Kidney (tissue), 22 donors: ENCODE measurements at places on chromosomes 2 and 18. TPM values are rescaled to one million over a fixed set of nuclear protein-coding genes. Genes with fewer than 3 reads are reported as not detected.

Gene TUBA3E
- not detected for polyA plus RNA-seq

Gene SMAD7
- 17.3 TPM for polyA plus RNA-seq

Gene IL36RN
- polyA plus RNA-seq = not detected

DNA sequence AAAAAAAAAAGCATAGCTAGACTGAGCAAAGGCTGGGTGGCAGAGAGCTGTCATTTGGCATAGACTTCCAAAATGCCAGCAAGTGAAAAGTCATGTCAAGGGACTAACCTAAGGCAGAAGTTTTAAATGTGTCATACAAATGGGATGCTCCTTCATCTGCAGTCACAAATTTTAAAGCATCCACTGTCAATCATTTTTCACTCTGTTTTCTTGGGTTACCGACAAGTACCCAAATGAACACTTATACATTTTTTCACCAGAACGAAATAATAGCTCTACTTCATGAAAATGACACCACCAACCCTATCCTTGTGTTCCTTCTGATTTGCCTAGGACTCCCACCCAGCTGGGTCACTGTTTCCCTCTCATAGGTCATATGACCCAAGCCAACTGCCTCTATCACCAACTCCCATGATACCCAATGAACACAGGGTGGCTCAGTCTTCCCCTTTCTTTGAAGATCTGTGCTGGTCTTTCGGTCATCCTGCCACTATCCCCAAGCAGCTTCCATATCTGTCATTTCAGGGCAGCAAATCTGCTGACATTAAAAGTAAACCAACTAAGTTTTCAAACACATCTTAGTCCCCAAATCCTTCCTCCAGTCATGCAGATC lies 21.5 kb downstream of the KLF7 start:
- peak overlapping the region; percentile 89 for H3K27ac ChIP-seq
- H3K36me3 ChIP-seq = no peaks in the 10 kb centered on the region
- peak overlapping the region; percentile 32 for H3K4me3 ChIP-seq
- no peak for DNase-seq

- no peaks in the 10 kb centered on the region for H3K36me3 ChIP-seq
- H3K4me3 ChIP-seq = no peak overlapping the region
- no peaks in the 10 kb centered on the region for H3K4me1 ChIP-seq
- DNase-seq = peak; percentile 73
- H3K27ac ChIP-seq = no peak overlapping the region
Observed at GRCh38 chr2:9770308-9771100, 72.8 kb upstream of the TAF1B start.

DNA sequence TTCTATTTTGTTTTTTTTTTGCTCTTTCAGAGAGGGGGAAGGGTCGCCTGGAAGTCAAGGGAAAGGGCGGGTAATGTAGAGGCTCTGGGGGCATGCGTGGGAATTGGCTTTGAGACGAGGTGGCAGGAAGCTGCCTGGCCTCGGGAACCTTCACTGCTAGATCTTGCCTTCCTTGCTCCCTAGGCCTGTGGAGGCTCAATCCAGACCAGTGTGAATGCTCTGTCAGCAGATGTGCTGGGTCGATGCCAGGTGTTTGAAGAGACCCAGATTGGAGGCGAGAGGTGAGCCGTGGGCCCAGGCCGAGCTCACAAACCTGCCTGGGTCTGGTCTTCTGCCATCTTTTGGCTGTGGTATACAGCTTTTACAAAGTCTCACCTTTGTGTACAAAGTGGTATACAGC lies 15.5 kb downstream of the CCT7 start:
- no peak for DNase-seq
- H3K36me3 ChIP-seq = peaks cover 6% of the 10 kb centered on the region
- H3K4me1 ChIP-seq = no peaks in the 10 kb centered on the region
- no peak overlapping the region for H3K27ac ChIP-seq
- no peaks in the 10 kb centered on the region for H3K27me3 ChIP-seq

Gene SPATS2L
- 86.1 TPM for polyA plus RNA-seq

Gene UGT1A5
- not detected for polyA plus RNA-seq

DNA sequence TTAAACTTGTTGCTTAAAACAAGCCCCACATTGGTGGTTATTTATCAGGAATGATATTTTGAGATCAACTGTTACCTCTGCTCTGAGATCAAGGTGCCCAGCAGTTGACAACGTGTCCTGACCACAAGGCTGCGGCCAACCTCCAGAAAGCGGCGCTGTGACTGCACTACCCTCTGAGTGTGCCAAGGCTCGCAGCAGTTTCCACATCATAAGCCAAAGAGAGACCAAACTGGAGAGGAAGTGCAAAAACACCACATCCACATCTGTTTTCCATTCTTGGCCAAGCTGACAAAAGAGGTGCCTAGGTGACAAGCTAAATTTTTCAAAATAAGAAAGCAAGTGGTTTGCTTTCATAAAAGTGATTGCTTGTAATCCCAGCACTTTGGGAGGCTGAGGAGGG lies 410.8 kb upstream of the POU3F3 start:
- no peak overlapping the region for H3K4me3 ChIP-seq
- DNase-seq = no peak
- H3K27ac ChIP-seq = no peak overlapping the region
- H3K4me1 ChIP-seq = no peaks in the 10 kb centered on the region

DNA sequence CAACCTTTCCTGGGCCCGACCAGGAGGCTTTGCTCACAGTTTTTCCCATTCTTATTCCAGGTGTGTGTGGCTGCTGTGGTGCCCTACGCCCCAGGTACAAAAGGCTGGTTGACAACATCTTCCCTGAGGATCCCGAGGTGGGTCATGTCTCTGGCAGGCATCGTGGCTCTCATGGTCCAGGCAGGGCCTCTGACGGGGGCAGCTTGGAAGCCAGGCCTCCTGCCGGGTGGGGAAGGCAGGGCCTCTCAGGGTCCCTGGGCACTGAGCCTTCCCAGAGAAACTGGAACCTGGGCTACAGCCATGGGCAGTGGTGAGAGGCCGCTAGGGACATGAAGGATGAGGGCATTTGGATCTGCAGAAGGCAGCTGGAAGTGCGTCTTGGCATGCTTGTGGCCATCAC lies 49.4 kb downstream of the EFR3B start:
- H3K27ac ChIP-seq = no peak overlapping the region
- no peaks in the 10 kb centered on the region for H3K36me3 ChIP-seq
- no peak overlapping the region for H3K4me3 ChIP-seq
- H3K27me3 ChIP-seq = no peaks in the 10 kb centered on the region
- no peaks in the 10 kb centered on the region for H3K4me1 ChIP-seq

GRCh38 chr2:191321861-191322662 lies 76.9 kb downstream of the MYO1B start:
- H3K36me3 ChIP-seq = no peaks in the 10 kb centered on the region
- DNase-seq = peak; percentile 25
- H3K4me3 ChIP-seq = no peak overlapping the region
- no peak overlapping the region for H3K27ac ChIP-seq
- peaks cover 8% of the 10 kb centered on the region for H3K4me1 ChIP-seq

DNA sequence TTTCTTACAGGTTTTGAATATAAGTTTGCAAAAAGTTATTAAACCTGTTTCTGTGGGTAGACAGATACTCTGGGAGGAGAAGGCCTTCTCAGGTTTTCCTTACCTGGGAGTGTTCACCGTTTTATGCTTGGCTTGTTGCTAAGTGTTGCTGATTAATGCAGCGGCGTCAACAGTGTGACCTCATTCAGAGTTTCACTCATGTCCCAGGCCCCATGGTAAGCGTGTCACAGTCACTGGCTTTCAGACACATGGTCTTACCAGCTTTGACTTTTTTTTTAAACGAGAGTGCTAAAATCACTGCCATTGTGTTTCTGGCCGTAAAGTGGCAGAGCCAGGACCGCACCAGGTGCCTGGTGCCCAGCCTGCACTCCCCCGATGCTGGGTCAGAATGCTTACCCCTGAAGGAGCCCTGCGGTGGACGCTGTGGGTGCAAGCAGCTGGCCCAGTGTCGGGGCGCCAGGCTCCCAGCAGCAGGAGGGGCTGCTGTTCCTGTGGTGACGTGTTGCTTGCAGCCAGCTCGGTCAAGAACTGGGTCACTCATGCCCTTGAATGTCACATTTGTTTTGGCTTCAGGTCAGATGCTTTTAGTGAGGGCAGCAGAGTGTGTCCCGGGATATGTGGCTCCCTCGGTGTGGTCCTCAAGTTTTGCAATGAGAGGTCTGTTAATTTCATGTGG lies 3.5 kb downstream of the CAPN10 start:
- DNase-seq = peak; percentile 9
- no peaks in the 10 kb centered on the region for H3K27me3 ChIP-seq
- H3K4me3 ChIP-seq = no peak overlapping the region
- H3K27ac ChIP-seq = no peak overlapping the region
- H3K36me3 ChIP-seq = peaks cover 8% of the 10 kb centered on the region

GRCh38 chr18:54148678-54149077 lies 75.8 kb downstream of the MBD2 start:
- H3K36me3 ChIP-seq = no peaks in the 10 kb centered on the region
- no peaks in the 10 kb centered on the region for H3K27me3 ChIP-seq
- H3K27ac ChIP-seq = peak overlapping the region; percentile 32
- no peaks in the 10 kb centered on the region for H3K4me1 ChIP-seq
- no peak overlapping the region for H3K4me3 ChIP-seq

DNA sequence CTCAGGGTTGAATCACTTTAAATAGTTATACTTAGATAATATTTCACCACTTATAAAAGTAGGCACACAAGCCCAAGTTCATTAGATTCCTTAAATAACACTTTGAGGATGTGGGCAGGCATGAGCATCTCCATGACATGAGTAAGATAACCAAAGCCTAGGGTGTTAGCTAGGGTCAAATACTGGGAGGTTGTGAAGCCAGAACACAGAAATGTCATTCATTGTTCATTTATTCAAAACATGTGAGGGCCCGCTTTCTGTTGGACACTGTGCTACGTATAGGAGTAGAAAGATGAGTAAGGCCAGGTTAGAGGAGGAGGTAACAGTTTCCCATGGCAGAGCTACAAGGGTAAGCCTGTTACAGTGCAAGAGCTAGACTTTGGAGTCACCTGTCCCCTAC lies 93.5 kb upstream of the NEDD4L start:
- no peak overlapping the region for H3K27ac ChIP-seq
- no peaks in the 10 kb centered on the region for H3K36me3 ChIP-seq
- no peak for DNase-seq
- H3K4me3 ChIP-seq = no peak overlapping the region
- H3K27me3 ChIP-seq = no peaks in the 10 kb centered on the region

Gene FIGN
- polyA plus RNA-seq = 1.1 TPM

DNA sequence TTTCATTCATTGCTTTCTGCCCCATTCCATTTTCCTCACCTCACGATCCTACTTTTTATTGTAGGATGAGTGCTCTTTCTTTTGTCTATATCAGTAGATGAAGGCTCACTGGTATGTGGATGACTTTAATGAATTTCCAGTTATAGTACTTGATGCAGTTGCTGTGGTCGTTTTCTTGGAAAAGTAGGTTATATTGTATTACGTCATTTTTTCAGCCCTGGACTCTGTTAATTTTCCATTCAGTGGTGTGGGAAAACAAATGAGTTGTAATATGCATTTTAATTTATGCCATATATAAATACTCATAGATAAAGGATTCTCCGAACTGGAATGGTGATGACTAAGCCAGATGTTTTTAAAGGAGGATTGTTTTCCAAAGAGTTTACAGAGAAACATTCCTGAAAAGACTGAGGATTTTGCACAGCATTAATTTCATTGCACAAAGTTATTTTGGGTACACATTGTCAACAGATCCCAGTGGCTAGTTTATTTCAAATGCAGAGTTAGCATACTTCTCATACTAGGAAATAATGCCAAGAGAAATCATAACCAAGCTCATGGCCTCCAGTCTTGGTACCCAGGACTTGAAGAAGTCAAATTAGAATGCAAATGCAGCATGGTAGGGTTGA lies 189.7 kb downstream of the PAX3 start:
- H3K36me3 ChIP-seq = no peaks in the 10 kb centered on the region
- H3K27me3 ChIP-seq = no peaks in the 10 kb centered on the region
- no peak overlapping the region for H3K4me3 ChIP-seq

- H3K4me3 ChIP-seq = no peak overlapping the region
- no peak for DNase-seq
- H3K27me3 ChIP-seq = no peaks in the 10 kb centered on the region
Observed at GRCh38 chr18:26813043-26813442, 52.5 kb downstream of the AQP4 start.

- H3K4me1 ChIP-seq = no peaks in the 10 kb centered on the region
- no peak overlapping the region for H3K4me3 ChIP-seq
- H3K27me3 ChIP-seq = no peaks in the 10 kb centered on the region
- no peaks in the 10 kb centered on the region for H3K36me3 ChIP-seq
- DNase-seq = no peak
Observed at GRCh38 chr2:15159751-15160177, 401.4 kb downstream of the NBAS start.

GRCh38 chr2:94871226-94872087 lies at the start of gene TEKT4:
Gene TEKT4, plus strand, starts transcription at chr2:94871430. Its CDS starts 150 bp downstream, at chr2:94871580.
- peaks cover 2% of the 10 kb centered on the region for H3K27me3 ChIP-seq
- H3K4me3 ChIP-seq = peak within 1 kb of the TSS; percentile 43
- peak; percentile 91 for DNase-seq
- no peaks in the 10 kb centered on the region for H3K36me3 ChIP-seq
- H3K4me1 ChIP-seq = peaks cover 2% of the 10 kb centered on the region
- no peak within 1 kb of the TSS for H3K27ac ChIP-seq

Gene GDF7
- 1.8 TPM for polyA plus RNA-seq

DNA sequence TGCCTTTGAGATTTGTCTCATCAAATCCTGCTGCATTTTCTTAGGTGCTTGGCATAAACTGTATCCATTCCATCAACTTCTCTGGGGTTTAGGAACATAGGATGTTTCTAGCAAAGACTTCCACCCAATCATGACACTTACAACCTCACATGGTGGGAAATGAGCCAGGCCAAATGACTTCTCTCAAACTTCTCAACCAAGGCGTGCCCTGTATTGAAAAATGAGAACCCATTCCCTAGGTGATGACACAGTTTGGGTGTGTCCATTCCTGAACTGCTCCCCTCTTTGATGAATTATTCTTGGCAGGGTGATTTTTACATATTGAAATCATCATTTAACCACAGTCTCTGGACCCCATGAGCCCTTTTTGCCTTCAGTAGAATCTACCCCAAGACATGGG lies 161.1 kb downstream of the EN1 start:
- DNase-seq = no peak
- H3K36me3 ChIP-seq = no peaks in the 10 kb centered on the region
- H3K4me3 ChIP-seq = no peak overlapping the region
- H3K27me3 ChIP-seq = no peaks in the 10 kb centered on the region
- no peak overlapping the region for H3K27ac ChIP-seq

Gene ARL5A
- 18.1 TPM for polyA plus RNA-seq

DNA sequence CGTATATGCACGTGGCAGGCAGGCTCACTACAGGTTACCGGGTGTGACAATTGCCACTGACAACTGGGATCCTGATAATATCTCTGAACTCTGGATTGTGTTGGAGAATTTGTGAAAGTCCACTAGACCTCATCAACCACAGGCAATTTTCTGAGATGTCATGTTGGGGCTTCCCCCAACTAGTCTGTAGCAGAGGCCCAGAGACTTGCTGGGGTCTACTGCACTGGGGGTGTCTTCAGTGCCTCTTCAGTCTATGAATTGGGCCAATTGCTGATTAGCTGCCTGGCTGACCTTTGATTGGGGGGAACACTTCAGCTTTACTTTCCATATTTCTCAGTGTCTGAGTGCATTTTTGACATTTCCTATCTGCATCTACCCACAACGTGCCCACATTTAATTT lies 201.5 kb downstream of the MTX2 start:
- H3K27ac ChIP-seq = no peak overlapping the region
- H3K36me3 ChIP-seq = no peaks in the 10 kb centered on the region
- H3K4me3 ChIP-seq = no peak overlapping the region
- DNase-seq = no peak

GRCh38 chr2:69576880-69577279 lies 66.7 kb downstream of the AAK1 start:
- H3K36me3 ChIP-seq = no peaks in the 10 kb centered on the region
- no peaks in the 10 kb centered on the region for H3K4me1 ChIP-seq
- H3K27ac ChIP-seq = peak overlapping the region; percentile 53
- no peaks in the 10 kb centered on the region for H3K27me3 ChIP-seq
- H3K4me3 ChIP-seq = no peak overlapping the region
- no peak for DNase-seq
